Central memory CD4-positive, alpha-beta T cell (primary cell): ENCODE measurements at places on chromosomes 3 and 15.

- no peak for DNase-seq
Measured at GRCh38 chr15:85282504-85283115, 97.8 kb upstream of the AKAP13 start.

- no peak for DNase-seq
Measured at GRCh38 chr3:188071636-188072035, 82.3 kb upstream of the LPP start.

- DNase-seq = no peak
Measured at GRCh38 chr3:46681387-46681786, 12.1 kb downstream of the ALS2CL start.

GRCh38 chr3:126620738-126621137, 34.2 kb downstream of the TXNRD3 start:
- no peak for DNase-seq

DNA sequence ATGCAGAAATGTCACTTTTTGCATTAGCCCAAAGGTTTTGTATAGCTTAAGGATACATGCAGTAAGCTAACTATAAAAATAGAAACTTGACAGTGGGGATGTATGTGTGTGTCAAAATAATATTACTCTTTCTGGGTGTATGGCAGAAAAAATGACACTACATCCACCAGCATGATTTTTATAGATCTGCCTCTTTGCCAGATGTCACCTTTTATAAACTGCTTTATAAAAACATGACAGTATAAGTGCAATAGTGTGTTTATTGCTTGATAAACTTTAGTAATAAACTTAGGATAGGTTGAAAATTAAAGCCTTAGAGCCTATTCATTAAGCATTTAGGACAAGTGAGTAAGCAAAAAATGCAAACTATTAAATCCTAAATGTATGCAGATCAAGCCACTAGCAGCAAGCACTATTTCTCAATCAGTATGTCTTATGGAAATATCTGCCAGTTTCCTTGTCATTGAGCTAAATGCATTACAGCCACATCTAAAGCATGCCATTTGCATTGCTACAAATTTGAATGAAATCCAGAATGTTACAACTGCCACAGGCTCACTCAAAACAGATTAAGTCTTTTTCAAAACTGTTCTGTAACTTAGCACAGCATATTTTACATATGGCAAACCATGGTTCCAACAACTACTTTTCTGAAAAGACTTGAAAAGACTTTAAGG, 935.0 kb downstream of the FHIT start:
- no peak for DNase-seq

GRCh38 chr3:107416886-107417285, 39.6 kb downstream of the CCDC54 start:
- no peak for DNase-seq

DNA sequence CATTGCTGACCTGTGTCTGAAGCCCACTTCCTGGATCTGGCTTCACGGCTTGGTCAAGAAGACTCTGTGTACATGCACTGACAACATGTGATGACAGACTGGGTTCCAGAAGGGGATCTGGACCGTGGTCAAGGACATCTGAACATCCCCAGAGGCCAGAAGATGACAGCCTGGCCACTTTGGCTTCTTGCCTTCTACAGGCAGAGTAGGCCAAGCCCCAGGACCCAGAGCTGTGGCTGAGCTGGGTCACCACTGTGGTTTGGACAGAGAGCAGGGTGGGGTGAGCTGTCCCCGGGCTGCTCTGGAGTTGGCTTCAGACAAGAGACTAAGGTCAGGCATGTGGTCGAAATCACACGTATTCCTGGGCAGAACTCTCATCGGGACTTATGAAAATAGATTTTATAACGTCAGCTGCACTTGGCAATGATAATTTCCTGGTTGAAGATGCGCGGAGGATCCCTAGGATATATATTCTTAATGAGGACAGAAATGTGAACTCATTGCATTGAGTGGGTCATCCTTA, 114.1 kb upstream of the FRMD4B start:
- DNase-seq = no peak

DNA sequence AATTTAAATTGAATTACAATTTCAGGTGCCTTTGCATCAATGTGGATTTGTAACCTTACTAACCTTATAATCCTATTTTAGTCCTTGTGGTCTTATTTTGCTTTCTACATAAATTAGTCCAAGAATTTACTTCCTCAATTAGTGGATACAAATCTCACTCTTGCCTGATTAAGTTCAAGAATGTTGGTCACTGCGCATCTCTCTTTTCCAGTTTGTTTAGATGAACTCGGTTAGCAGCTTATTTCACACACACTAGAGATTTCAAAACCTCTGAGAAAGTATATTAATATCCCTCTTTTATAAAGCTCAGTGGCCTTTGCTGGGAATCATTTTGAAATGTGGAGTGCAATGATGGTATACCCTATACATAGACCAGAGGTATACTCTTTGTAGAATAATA, 243.4 kb downstream of the DTWD1 start:
- DNase-seq = no peak

GRCh38 chr3:51949121-51949520, 6.1 kb upstream of the GPR62 start:
- DNase-seq = no peak

GRCh38 chr3:57752307-57752706, 3.8 kb upstream of the SLMAP start:
- DNase-seq = no peak

GRCh38 chr15:28023933-28024888, 74.9 kb downstream of the OCA2 start:
- no peak for DNase-seq

DNA sequence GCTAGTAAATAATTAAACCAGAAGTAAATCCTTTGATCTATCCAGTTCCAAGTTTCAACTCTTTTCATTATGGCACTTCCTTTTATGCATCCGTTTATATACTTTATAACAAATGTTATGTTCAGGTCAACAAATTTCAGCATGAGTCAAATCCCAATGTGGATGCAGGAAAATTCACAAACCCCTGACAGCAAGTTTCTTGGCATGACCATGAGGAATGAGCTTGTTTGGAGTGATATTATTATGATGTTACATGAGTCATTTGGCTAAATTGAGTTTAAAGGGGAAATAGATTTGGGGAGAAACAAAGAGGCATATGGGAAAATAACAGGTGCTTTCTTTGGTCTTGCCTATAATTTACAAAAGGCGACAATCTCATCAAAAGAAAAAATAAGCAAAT, 32.1 kb upstream of the KCNMB2 start:
- DNase-seq = no peak

DNA sequence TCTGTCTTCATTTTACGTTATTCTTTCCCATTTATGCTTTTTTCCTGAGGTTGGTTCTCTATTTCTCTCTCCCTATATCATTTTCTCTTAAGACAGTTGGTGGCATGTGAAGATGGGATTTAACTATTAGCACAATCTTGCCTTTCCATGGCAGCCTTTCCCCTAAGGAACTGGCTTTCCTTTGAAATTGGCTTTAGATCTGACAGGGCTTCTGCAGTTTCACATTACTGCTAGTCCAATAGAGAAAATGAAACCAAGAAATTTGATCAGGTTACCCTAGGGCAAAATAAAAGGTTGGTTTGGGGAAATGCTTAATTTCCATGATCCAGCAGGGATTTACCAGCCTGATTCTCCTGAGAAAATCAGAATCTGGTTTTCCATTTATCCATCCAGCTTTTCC, 22.7 kb upstream of the CHL1 start:
- DNase-seq = no peak

DNA sequence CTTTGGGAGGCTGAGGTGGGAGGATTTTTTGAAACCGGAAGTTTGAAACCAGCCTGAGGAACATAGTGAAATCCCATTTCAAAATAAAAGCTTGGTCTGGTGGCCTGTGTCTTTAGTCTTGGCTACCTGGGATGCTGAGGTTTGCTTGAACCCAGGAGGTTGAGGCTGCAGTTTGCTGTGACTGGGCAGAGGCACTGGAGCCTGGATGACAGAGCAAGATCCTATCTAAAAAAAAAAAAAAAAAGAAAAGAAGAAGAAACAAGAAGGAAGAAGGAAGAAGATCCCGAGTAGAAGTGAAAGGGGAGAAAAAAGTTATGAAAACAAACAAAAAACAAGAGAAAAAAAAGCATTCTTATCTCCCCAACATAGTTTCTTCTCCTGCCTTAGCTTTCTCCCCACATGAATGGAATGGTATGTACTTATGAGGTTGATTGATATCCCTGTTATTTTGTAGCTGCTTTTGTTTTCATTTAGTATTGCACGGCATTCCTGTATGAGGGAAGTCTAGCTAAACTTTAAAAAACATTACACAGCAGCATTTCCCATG, 42.4 kb downstream of the TMEM40 start:
- DNase-seq = no peak

GRCh38 chr15:77063249-77063648, 7.7 kb downstream of the TSPAN3 start:
- DNase-seq = no peak

GRCh38 chr3:195097331-195098255, 173.4 kb downstream of the XXYLT1 start:
- DNase-seq = no peak

GRCh38 chr15:44130778-44131177, 64.3 kb downstream of the FRMD5 start:
- DNase-seq = no peak

DNA sequence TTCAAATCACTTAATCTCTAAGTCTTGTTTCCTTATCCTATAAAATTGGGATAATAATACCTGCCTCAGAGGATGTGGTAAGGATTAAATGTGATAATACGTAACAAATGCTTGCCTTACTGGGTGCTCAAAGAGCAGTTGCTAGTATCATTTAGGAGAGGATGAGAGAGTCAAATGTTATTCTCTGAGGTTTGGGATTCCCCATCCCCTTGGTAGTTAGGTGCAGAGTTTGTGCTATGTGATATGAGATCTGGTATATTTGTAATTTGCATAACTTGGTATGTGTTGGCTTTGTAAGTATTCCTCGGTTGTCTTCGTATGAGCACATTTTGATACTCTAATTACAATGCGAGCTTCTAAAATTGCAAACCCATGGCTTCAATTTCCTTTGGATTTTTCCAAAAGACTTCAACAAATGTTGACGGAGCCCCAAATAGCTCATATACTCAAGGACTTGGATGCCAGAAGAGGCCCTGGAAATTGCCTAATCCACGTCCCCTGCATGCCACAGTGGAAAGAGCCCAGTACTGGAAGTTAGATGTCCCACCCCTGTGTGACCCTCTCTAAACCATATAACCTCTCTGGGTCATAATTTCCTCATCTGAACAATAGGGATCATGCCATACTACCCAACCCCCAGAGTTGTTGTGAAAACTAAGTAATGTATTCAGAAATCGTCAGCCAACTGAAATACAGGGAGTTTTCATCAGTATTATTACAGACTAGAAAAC, 85.0 kb downstream of the FBN1 start:
- DNase-seq = no peak

GRCh38 chr3:133093366-133093765, 55.2 kb downstream of the TMEM108 start:
- DNase-seq = no peak

DNA sequence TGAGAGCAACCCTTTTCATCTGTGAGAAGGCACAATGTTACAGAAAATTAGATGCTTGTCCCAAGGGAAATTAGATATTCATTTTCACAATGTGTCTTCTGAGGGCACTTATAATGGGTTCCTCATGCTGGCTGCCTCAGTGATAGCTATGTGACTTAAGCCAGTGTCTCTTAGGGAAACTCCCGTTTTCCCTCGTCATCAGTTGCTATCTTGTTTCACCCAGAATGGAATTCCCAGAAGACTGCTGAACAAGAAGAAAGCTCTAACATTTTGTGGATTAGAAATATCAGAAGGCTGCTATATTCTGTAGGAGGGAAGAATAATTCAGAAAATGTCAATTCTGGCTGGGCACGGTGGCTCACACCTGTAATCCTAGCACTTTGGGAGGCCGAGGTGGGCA, 67.9 kb upstream of the WDR72 start:
- DNase-seq = no peak

- DNase-seq = no peak
Measured at GRCh38 chr15:39651881-39652280, 71.0 kb downstream of the THBS1 start.

GRCh38 chr3:126900859-126901540, 81.9 kb upstream of the PLXNA1 start:
- DNase-seq = no peak

DNA sequence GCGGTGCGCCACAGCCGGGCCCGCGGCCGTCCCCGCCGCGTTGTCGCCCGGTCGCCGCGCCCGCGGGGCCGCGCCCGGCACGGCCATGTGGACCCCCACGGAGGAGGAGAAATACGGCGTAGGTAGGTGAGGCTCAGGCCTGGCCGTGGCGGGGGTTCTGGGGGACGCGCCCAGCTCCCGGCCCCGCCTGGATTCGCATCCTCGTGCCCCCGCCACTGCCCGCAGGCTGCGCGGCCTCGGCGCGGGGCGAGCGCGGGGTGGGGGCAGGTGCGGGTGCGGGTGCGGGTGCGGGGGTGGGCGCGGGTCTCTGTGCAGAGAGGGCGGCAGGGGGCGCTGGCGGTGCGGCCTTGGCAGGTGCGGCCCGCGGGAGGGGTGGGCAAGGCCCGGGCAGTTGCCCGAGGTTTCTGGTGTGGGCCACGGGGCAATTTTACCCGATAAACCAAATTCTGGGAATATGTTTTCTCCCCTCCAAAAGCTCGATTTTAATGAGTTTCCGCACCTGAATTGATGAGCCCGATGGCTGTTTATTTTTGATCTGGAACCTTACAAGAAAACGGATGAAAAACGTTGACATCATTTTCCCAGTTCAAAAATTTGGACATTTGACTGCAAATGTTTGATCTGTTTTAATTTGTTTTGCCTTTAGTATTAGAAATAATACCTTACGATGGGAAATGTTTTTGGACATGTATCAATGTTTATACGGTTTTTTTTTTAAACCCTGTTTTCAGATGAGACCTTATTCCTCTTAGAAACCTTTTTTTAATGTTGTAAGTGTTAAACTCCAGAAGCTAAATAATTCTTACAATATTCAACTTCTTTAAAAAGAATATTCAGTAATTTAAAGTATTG, 678 bp downstream of the DOCK3 start:
- peak; percentile 26 for DNase-seq

DNA sequence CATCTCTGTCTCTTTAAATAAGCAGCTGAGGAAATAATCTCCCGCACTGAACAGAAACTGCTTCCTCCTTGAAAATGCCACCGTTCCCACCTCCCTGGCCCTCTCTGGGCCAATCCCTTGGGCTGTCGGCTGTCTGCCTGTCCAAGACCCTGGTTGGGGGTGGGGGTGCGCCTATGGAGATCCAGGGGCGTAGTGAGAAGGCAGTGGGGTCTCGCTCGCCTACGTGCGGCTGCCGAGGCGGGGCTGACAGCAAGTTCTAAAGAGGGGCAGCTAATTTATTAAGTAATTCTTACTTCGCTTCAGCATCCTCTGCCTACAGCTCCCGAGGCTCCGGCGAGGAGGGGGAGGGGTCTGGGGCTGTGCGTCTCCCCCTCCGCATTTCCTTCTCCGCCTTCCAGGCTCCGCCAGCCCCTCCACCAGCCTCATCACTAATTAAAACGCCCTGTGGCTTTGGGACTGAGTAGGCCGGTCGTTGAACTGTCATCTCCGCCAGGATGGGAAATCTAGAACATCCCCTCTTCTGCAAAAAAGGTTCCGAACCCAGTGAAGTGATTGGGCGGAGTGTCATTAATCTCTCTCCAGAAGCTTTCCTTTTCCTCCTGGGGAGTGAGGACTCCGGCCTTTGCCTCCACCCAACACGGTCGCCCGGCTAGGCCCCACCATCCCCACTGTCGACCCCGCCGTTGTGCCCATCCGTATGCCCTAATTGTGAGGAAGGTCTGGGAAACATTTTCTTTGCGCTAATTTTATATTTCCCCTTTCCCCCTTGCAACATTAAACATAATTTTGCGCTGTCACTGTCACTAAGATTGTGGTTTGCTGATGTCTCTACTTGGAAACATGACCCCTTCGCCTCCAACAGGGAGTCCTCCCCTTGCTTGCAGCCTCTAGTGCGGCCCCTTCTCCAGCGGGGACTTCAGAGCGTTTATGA, 16.9 kb downstream of the NR2F2 start:
- DNase-seq = no peak

GRCh38 chr3:8470801-8471200, 30.8 kb upstream of the LMCD1 start:
- no peak for DNase-seq
